Activated CD4-positive, alpha-beta T cell treated with anti-CD3 and anti-CD28 coated beads, Interleukin-10, Interleukin-2, amounts not matched to agents 100 ng/mL and 50 ng/mL, durations not matched to agents 16 hours and 8 hours (primary cell): ENCODE measurements at places on chromosomes 3 and 15.

- no peak for DNase-seq
These were observed 12.9 kb downstream of the IDH3A start for GRCh38 chr15:78162038-78162437.

DNA sequence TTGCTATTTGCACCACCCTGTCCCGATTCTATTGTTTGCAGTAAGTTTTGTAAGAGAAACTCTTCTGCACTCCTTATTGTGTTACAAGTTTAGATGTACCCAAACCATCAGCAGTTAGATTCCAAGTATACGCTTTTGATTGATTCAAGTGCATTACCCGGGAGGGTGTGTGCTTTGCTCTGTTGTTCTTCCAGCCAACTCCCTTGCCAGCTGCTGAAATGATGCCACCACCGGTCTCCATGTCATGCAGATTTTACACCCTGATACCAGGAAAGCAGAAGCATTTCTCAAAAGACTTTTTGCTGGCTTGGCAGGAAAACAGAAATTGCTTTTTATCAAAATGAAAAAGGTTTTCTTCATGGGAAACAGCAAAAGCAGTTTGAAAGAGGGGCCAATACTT lies 1006.6 kb upstream of the CFAP20DC start:
- DNase-seq: no peak

DNA sequence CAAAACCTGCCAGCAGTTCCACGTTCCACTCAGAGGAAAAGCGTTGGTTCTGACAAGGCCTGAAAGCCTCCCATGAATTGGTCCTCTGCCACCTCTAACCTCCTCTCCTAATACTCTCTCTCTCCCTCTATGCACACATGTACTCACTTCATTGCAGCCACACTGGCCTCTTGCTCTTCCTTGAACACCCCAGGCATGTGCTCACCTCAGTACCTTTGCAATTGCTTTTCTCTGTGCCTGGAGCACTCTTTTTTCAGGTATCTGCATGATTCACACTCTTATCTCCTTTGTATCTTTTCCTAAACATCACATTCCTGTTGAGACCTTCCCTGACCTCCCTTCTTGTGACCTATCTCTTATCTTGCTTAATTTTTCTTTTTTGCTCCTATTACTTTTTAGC lies 178.2 kb upstream of the FEZF2 start:
- DNase-seq: no peak

GRCh38 chr3:5290915-5291314 lies 103.4 kb downstream of the EDEM1 start:
- no peak for DNase-seq

DNA sequence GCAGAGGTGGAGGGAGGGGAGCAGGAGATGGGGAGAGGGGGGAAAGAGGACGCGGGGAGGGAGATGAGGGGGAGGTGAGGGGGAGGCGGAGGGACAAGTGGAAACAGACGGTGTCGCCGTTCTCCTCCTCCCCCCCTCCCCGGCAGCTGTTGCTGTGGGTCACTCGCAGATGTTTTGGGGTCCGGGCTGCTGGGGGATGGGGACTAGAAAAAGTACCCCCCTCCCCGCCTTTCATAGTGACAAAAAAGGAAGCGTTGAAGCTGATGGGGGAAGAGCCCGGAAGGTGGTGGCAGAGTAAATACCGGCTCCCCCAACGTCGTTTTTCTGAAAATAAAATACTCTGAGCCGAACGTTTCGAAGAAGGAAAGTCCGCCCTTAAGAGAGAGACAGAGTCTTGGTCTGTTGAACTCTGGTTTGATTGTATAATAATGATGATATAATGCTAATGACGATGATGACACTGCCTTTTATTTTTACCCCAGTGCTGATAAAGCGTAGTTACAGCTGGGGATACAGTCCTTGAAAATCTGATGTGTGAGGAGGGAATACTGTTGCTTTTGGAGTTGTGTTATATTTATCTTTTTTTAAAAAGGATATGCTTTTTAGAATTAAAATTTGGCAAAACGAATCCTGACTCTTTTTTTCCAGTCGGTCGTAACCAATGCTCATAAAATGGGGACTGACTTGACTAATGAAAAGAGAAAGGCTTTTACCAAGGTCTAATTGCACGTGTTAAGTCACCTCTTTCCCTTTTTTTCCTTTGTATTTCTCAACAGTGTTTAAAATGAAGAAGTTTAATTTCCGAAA lies 993 bp downstream of the STXBP5L start:
- no peak for DNase-seq

DNA sequence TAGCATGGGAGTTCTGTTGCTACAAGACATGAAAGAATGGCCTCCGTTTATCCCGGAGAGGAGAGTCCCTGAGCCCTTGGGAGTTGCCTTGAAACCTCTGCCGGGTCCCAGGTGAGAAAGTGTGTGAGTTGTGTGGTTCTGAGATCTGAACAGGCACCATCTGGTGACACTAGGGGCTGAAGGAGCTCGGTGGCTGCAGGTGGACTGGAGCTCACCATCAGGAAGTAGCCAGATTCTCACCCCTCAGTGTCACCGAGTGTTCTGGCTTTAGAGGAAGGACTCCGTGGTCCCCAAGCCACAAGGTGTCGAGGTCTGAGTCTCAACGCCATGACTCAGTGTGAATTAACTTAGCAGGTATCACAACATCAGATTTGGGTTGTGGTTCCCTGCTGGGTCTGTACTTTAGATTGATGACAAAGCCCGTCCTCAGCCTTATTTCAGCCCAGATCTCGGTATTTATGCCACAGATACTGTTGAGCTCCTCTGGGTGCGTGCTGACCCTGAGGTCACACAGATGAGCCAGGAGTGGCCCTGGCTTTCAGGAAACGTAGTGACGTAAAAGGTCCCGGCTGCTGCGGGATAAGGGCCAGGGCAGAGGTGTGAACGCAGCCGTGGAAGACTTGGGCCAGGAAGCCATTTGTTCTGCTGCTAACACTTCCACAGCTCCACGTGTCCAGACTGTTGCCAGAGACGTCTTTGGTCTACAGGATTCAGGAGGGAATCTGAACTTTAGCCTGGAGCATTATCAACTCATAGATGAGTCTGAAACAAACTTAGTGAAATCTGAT lies 54.4 kb downstream of the PGPEP1L start:
- DNase-seq: peak; percentile 67

DNA sequence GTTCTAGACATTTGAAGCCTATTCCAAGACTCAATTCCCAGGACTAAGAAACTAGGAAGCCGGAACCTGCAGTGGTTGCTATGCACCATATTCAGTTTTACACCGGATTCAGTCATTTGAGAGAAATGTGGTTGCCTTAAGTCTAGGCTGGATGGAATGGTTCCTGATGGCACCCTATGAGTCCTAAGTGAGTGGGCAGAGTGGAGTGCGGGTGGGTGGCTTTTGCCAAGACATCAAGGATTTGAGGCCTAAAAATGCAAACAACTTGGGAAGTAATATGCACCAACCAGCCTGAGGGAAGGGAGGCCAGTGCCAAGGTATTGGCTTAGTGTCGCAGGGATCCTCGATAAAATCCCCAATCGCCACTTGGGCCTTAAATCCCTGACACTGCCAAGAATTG lies 4.2 kb upstream of the CD276 start:
- DNase-seq: no peak

GRCh38 chr15:99729920-99730319 lies 3.3 kb downstream of the LYSMD4 start:
- no peak for DNase-seq

DNA sequence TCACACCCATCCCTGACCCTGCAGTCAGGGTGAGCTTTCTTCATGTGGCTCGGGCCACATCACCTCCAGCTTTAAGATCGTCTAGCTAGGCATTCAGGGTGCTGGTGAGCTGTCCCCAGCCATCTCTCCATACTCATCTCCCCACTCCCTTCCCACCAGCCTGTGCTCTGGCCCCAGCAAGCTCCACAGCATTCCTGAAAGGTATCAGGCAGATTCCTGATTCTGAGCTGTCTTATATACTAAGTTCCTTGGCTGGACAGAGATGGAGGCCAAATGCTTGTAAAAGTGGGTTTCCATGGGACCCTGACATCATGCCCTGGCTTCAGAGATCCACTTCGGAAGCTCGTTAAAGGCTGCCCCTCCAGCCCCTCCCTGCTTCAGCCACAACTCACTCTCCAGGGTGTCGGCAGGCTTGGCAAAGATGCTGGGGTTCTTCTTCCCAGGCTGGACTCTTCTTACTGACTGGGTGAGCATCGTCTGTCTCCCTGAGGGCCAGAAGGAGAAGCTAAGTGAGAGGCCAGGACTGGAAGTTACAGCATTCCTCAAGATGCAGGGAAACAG lies 3.9 kb downstream of the CILP start:
- DNase-seq: no peak

DNA sequence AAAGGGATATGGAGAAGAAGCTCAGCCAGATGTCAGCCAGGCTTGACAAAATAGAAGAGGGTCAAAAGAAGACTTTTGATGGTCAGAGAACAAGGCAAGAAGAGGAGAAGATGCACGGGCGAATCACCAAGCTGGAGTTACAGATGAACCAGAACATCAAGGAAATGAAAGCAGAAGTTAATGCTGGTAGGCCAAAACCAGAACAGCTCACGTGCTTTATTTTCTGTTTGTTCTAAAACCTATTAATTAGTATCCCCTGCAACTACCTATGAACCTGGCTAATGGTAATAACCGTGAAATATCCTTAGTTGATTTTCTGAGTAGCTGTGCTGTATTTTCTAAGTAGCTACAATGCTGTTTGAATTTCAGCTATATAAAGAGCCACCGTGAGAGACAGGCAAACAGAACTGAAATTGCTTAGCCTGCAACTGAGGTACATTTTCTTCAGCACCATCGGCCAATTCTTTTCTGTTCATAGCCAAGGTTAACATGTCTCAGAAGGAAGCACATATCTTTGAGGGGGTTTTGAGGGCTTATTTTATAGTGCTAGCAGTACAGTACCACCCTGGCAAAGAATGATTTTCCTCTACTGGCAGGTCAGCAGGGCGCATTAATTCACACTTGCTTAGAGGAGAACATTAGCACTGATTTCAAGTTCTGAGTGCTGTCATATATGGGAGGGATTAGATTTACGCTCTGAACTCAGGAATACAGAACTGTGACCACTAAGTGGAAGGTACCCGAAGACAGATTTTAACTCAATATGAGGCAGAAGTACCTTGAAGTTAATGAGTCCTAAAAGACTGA lies 78.9 kb downstream of the FAM81A start:
- no peak for DNase-seq

GRCh38 chr3:133112666-133113065 lies 74.5 kb downstream of the TMEM108 start:
- no peak for DNase-seq

DNA sequence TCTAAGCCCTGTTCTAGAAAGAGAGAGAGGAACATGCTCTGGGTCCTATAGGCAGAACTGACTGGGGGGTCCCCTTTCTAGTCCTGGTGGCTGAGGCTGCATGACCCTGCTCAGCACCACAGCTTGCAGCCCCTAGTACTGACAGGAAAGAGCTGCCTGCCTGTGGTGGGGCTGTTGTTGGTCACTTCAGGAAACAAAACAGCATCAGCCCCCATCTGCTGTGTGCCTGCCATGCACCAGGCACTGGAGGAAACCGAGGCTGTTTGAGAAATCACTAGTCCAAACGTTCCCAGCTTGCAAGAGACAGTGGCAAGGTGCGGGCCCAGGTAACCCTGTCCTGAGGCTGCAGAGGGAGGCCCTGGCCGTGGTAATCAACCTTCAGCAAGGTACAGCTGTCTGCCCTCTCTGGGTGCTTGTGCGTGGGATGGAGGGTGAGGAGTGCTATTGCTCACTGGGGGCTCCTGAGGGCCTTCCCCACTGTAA lies 90.6 kb downstream of the IQSEC1 start:
- peak; percentile 26 for DNase-seq

- DNase-seq: no peak
These were observed 199.5 kb downstream of the KLF13 start for GRCh38 chr15:31525988-31526665.

GRCh38 chr15:51346136-51346535 lies 4.7 kb downstream of the GLDN start:
- DNase-seq: no peak

DNA sequence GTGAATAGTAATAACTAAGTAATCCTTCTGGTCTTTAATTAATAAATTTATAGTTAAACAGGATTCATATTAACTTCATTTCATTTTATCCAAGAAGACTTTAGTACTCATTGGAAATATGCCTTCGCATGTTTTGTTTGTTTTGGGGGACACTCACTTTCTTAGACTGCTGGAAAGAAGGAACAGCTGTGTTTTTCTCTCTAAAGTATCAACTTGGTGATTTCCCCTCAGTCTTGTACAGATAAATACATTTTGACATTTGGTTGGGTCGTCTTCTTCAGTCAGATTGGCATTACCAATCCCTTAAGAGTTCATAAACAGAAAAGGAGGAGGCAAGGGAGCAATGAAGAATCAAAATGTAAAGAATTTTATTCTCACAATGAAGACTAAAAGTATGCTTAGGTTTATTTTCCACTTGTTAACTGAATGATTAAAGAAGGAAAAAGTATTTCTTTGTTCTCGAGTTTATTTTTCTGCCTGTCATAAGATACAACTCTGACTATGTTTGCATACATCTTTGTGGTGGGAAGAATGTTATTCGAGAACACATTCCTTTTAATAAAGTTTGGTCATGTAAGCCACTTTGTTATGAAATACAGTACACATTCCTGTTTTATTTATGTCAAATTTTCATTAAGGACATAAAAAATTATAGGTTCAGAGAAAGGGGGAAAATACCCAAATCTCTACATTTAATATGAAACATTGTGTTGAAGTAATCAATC lies 140.2 kb downstream of the GMNC start:
- no peak for DNase-seq

DNA sequence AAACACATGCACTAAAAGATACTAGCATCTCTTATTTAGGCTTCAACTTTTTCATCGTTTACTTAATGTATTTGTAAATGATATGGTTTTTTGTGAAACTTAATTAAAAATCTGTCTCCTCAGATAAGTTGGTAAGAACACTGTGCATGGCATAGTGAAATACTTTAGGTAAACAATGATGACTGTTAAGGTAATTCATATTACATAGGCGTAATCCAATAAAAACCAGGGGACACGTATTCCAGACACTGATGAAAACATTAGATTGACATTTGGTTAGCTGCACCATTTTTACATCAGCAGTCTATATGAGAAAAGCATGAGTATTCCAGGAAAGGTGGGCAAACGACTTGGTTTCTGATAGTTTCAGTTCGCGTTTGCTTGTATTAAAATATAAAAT lies 170.0 kb downstream of the MBNL1 start:
- DNase-seq: no peak

DNA sequence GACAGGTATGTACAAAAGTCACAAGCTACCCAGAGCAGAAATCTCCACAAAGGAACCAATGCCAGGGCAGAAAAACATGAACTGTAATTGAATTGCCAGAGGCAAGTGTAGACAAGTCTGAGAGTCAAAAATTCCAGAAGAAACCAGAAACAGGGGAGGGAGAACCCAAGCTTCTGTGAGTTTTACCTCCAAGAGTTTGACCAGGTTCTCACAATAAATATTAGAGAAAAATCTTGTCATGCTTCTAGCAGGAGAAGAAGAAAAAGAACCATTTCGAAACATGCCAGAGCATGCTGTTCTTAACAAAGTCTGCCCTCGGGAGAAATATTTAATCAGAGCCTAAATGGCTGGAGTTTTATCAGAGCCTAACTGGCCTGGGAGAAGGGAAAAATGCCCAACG lies 32.5 kb upstream of the AP3B2 start:
- DNase-seq: no peak

- DNase-seq: no peak
These were observed 406.2 kb upstream of the RARB start for GRCh38 chr3:25021816-25022215.
